RPMI7951 (cell line): ENCODE measurements at places on chromosomes 6 and 20. TPM values are rescaled to one million over a fixed set of nuclear protein-coding genes. Genes with fewer than 3 reads are reported as not detected.

MTHFD1L gene
- total RNA-seq: 21.5 and 21.6 TPM in 2 replicates

IL17A gene
- total RNA-seq: 0.10 and 0.12 TPM in 2 replicates

HLA-DMB gene
- total RNA-seq: 2.5 and 3.1 TPM in 2 replicates

PTCHD4 gene
- not detected in 2 replicates for total RNA-seq

SIRT5 gene
- total RNA-seq: 5.9 and 10.0 TPM in 2 replicates

PRSS16 gene
- 0.36 TPM in 1 of 2 replicates, not detected in the other for total RNA-seq

MUCL3 gene
- not detected in 2 replicates for total RNA-seq

SLC35D3 gene
- not detected in 2 replicates for total RNA-seq

DNA sequence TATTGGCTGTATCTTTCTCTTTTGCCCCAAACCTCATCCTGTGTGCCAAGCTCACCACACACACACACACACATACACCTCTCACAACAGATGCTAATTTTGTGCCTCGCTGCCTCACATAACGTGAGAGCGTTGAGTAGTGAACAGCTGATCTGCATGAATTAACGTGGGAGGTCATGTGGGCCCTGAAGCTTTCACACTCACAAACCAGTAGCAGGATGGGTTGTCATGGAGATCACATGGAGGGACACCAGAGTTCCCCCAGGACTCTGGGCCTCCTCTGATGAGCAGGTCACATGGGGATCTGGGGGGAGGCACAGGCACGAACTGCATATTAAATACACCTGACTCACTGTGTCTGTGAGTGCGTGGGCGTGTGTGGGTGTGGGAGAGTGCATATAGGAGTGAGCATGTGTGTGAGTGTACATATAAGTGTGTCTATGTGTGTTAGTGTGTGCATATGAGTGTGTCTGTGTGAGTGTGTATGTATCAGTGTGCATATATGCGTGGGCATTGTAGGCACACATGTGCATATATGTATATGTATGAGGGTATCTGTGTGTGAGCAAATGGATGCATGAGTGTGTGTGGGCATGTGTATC is 62.7 kb upstream of the SULF2 start:
- peak; percentile 65 for DNase-seq

GRCh38 chr20:25040438-25040831 is 17.5 kb downstream of the ACSS1 start:
- DNase-seq: no peak

GRCh38 chr6:44225579-44226325 is 2.4 kb downstream of the SLC29A1 start:
- DNase-seq: no peak

DNA sequence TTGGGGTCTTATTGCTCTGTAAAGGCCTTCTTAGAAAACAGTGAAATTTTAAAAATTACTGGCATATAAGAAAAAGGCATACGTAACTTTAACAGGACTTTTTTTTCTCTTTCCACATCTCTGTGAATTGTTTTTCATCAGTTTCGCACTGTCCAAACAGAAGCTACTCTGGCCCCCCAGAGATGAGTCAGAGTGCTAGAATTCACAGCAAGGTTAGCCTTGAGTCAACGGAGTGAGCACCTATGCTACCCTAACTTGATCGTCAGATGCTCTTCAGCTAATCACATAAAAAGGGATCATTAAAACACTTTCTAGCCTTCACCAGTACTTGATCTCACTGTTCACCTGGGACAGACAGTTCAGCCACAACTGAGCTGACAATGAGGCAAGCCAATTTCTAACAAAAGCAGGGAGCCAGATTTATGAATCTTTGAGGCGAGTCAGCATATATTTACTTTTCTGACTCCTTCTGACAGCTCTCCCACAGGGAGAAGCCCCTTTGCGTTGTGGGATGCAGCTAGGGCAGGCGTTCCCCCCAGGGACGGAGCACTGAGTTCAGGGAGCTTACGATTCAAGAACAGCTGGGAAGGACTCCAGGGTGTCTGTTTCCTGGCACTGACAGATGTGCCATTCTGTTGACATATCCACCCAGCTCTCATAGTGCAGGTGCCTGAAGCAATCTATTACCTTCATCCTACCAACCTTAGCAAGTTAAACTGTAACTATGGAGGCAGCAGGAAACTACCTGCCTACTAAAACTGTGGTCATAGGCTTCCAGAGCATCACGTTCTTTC is 46.4 kb upstream of the SPDEF start:
- DNase-seq: no peak

- DNase-seq: no peak
Observed at GRCh38 chr6:166932116-166932515, 24.2 kb downstream of the RNASET2 start.

GRCh38 chr6:90434094-90434493 is 137.5 kb upstream of the BACH2 start:
- no peak for DNase-seq
